ENCODE measurements at places on chromosomes 6 and 20.

DNA sequence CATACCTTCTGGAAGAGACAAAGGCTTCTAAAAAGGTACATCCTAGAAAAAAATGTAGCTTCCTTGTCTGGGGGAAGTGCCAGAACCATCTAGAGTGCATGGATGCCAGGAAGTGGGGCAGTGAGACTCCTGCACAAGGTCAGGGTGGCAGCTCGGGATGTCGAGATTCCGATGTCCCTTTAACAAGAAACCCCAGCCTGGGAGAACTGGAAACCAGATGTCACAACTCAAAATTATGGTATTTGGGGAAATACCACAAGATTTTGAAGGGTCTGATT is 168.4 kb downstream of the ZDHHC14 start:
- DNase-seq: no peak

- no peak for DNase-seq
These were observed 9.4 kb downstream of the SERPINB6 start for GRCh38 chr6:2962004-2962403.

GRCh38 chr6:14226051-14226660 is 108.6 kb downstream of the CD83 start:
- no peak for DNase-seq

- DNase-seq: no peak
These were observed 28.4 kb downstream of the ZNF217 start for GRCh38 chr20:53565254-53565653.

DNA sequence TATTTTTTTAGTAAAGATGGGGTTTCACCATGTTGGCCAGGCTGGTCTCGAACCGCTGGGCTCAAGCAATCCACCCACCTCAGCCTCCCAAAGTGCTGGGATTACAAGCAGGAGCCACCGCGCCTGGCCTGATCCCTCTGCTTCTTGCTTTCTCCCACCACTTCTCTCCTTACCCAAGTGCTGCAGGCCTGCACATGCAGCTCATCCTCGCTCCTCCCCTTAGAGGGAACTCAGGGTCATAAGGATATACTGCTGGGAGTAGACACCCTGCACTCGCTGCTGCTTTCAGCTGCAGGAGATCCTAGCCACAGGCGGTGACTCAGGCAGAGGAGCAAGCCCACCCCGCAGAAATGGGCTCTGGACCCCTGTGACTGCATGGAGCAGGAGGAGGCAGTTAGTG is 40.0 kb upstream of the FANCE start:
- no peak for DNase-seq

GRCh38 chr6:124535299-124535698 is 426.9 kb upstream of the RNF217 start:
- DNase-seq: no peak

GRCh38 chr20:5696011-5696559 is 54.1 kb upstream of the SHLD1 start:
- no peak for DNase-seq

Measured in CD4-positive, alpha-beta T cell treated with Interleukin-6 at 100 ng/mL for 8 hours (primary cell).